ENCODE measurements at places on chromosomes 6 and 20. TPM values are rescaled to one million over a fixed set of nuclear protein-coding genes. Genes with fewer than 3 reads are reported as not detected.

ARFGEF3 gene
- under 0.01 TPM for total RNA-seq

SPATS1 gene
- not detected for total RNA-seq

E2F3 gene
- total RNA-seq, result 4.5 TPM

KIAA1755 gene
- total RNA-seq, result 1.5 TPM

LCA5 gene
- 2.2 TPM for total RNA-seq

USP49 gene
- total RNA-seq, result 0.84 TPM

NRM gene
- 24.1 TPM for total RNA-seq

HTR1E gene
- total RNA-seq, result not detected

HMGN4 gene
- total RNA-seq, result 84.2 TPM
